ENCODE measurements at places on chromosomes 11 and 22.

GRCh38 chr11:59206635-59207034 is 6.1 kb downstream of the MPEG1 start:
- DNase-seq = no peak

DNA sequence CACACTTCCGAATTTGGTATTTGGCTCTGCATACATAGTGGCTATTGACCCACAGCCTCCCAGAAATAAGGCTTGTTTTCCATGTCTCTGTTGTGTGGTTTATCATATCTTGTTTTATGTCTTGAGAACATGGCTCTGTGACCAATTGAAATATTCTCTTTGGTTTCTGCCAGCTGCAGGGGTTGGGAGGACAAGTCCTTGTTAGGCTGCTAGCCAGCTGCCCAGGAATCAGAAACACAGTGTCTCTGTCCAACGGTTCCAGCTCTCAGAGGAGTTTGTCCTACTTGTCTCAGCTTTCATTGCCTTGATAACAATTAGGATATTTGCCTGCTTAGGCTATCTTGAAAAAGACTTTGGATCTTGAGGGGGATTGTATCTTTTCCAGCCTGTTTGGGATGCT is 6.0 kb upstream of the SLC7A4 start:
- DNase-seq = no peak

DNA sequence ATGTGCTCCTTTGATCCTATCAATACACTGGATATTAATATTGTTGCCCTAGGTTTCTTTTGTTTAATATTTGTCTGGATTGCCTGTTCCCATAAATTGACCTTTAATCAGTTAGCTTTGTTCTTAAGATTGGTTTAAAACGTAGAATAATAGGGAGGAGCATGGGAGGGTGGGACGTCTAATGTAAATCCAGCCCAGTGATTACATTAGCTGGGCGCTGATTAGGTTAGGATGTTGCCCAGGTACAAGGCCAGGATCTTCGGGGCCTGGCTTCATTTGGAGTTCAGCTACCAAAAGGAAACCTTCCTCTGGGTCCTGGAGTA is at the start of gene SRSF8:
Gene SRSF8 (plus strand): TSS at position 204 of the 323 bp plus-strand sequence. CDS start 308 bp downstream, outside the sequence.
- DNase-seq = no peak

DNA sequence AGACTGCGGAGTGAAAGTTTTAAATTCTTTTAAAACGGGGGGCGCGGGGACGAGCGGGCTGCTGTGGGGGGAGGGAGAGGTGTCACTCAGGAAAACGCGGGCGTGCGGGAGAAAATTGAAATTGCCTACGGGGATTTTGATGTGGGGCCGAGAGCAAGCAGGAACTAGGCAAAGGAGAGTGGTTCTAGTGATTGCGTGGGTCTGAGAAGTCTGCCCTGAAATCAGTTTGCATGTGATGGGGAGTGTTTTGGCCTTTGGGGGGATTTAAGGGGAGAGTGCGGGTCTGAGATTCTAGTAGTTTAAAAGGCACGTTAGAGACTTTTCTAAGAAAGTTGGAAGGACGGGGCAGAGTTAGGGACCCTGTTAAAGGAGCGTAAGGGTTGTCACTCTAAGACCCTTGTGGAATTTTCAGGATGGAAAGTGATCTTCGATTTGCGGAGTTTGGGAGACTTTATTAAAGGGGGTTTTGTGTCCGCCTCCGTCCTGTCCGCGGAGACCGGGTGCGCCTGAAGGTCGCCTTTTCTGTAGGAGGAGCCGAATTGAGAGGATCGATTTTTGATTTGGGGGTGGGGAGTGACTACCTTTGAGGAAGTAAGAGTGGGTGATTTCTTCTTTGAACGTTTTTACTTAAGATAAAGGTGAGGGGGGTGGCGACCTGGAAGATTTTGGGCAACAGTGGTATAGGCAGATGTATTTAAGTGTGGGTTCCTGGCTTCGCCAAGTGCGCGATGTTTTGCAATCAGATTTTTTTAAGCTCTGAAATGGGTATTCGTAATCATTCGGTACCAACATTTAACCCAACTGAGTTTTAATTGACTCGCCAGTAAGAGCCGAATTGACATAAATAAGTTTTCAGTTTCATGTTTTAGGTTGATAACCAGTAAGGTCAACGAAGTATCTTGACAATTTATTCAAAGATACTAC is 1.1 kb downstream of the EED start:
- DNase-seq = peak; percentile 23

DNA sequence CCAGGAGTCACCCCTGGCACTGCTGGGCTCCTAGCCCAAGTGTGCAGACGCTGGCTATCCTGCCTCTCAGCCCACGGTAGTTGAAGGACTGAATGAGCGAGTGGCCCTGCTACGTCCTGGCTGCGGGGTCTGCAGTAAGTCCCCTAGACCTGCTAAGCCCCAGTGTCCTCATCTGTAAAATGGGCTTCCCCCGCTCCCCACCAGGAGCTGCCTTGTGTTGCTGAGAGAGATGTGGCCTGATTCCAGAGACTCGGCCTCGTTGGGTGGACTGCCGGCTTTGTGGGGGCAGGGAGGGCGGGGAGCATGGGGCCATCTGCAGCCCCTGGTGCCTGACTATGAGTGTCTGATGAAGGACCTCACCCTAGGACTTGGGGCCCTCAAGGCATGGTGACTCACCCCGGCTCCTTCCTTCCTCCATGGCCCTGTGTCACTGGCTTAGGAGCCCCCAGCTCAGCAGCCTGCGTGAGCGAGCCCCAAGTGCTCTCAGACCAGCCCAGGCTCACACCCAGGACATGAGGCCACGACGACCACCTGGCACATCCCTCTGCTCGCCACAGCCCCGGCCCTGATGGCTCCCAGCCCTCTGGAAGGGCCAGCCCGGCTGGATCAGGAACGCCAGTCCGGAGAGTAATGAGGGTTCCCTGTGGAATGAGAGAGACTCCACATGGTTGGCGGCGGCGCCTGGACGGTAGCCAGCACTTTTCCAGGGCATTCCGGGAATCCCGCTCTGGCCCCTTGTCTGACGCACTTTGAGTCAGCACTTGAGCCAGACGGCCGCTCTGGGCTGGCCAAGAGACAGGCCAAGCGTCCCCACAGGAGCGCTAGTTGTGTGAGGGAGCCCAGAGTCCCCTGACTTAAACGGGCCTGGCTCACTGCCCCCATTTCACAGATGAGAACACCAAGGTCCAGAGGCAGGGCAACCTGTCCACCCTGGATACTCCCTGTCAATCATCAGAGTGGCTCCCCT is 50.5 kb upstream of the SHISAL1 start:
- DNase-seq = no peak

- DNase-seq = no peak
Observed at GRCh38 chr11:114282488-114282887, 13.7 kb upstream of the NNMT start.

- no peak for DNase-seq
Observed at GRCh38 chr11:103997082-103997481, 39.4 kb upstream of the DDI1 start.

- DNase-seq = no peak
Observed at GRCh38 chr11:129943036-129943435, 47.7 kb upstream of the NFRKB start.

All from CD4-positive, alpha-beta T cell treated with Interleukin-15 for 4 hours (primary cell).